ENCODE measurements at places on chromosomes 13 and 19.
A peak's percentile ranks its signal among the peaks of the same experiment; 100 is the strongest.

DNA sequence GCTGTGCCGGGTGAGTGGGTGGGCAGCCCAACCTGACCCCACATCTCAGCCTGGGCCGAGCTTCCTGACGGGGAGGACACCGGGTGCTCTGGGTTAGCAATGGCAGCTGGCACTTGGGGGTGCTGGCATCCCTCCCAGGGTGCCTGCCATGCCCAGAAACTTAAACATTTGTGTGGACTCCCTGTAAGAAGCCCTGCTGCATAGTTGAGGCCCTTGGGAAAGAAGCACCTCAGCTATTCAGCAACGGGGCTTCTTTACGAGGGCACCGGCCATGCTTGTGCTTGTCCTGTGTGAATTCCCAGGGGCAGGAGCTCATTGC, 33.8 kb upstream of the MEDAG start:
- no peak for DNase-seq

DNA sequence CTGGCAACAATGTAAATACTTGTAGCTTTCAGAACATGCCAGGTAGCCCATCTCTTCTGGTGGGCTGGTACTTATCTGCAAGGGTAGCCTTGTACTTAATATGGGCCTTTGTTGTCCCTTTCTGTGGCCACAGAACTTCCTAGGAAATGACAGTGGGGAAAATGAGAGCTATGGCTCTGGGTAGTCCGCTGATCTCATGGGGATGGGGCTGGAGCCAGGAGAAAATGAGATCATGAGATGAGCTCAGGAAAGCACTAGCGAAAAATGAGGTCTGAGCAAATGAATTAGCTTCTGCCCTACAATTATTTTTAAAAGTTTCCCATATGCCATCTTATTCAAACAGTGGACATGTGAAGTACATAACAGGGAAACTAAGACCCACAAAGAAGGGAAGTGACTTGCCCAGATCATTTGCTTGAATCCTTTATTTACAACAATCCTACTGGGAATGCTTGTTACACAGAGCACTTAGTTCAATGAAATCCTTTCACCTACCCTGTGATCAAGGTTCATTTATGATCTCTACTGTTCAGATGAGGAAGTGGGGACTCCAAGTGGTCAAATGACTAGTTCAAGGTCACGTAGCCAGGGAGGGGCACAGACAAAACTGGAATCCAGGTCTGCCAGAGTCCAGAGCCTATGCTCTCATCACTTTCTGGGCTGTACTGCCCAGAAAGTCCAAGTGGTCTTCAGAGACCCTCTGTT, 87.1 kb downstream of the PTPRS start:
- no peak for DNase-seq

GRCh38 chr19:47615714-47616113, 6.8 kb downstream of the BICRA start:
- DNase-seq: no peak

GRCh38 chr13:74027161-74027779, 106.9 kb downstream of the KLF12 start:
- DNase-seq: no peak

- DNase-seq: no peak
Observed at GRCh38 chr13:23081901-23082300, 98.9 kb upstream of the SGCG start.

DNA sequence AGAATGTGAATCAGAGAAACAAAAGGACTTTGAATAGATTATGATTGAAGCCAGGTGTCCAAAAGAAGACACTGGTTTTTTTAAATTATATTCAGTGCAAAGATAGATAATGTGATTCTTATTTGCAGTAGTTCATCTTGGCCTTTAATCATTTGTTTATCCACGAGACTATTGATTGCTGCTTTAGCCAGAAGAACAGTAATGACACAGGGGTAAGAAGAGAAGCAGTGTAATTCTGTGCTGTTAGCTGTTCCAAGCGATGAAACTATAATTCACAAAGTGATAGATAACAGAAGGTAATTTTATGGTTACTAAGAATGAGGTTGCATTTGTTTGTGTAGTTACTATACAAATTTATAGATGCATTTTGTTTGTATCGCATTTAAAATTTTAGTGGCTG, 311.6 kb downstream of the MZT1 start:
- DNase-seq: no peak

GRCh38 chr13:97548711-97549110, 114.7 kb downstream of the RAP2A start:
- DNase-seq: no peak

GRCh38 chr19:38210458-38210987, 13.5 kb downstream of the DPF1 start:
- DNase-seq: no peak

DNA sequence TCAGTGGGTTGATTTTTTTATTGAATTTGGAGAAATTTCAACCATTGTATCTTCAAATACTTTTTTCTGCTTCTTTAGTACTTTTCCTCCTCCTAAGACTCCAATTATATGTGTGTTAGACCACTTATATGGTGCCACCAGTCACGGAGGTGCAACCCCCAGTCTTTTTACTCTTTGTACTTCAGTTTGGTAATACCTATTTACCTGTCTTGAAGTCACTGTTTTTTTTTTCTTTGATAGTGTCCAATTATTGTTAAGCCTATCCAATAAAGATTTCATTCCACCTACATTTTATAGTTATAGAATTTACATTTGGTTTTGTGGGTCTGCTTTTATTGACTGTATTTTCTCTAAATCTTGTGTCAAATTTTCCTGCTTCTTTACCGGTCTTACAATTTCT, 14.9 kb downstream of the ZNF283 start:
- DNase-seq: no peak

- DNase-seq: no peak
Observed at GRCh38 chr13:23356368-23356767, 77.1 kb downstream of the SACS start.

DNA sequence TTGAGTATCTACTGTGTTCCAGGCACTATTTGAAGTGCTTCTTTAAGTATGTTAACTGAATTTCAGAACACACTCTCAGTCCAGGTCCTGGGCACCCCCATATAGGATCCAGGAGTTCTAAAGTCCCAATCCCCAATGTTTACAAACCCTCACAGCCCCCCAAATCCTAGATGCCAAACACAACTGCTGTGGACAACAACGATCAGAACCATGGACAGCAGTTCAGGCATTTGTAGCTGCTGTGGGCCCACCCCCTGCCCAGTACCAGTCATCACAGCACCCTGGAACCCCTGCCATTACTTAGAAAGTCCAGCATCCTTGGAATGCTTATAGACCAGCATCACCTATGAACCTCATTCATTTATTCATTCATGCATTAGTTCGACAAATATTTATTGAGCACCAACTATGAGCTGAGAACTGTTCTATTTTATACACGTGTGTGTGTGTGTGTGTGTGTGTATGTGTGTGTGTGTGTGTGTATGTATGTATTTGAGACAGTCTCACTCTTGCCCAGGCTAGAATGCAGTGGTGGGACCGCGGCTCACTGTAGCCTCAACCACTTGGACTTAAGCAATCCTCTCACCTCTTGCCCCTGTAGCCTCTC, 19.3 kb upstream of the SDHAF1 start:
- DNase-seq: no peak

- DNase-seq: peak; percentile 74
Observed at GRCh38 chr19:50427997-50428425, 4.7 kb upstream of the MYBPC2 start.

DNA sequence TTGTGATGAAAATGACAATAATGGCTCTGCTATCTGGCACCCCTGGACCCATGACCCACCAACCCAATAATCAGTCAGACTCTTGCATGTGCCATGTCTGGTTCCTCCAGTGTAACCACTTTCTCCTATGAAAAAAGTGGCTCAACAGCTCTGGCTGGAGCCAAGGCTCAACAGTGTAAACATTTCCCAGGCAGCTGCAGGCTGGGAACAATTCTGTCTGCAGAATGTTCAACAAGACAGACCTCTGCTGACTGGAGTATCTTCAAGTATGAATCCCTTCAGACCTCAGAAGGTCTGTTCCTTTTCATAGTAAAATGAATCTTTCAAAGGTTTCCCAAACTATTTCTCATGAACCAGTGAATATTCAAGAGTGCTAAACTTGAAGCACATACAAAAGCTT, 410.1 kb upstream of the HTR2A start:
- no peak for DNase-seq

All from left renal pelvis (tissue), 4 donors.